ENCODE measurements at places on chromosomes 6 and 20.

- DNase-seq: no peak
These were observed 73.8 kb upstream of the SCP2D1 start for GRCh38 chr20:18739751-18740166.

DNA sequence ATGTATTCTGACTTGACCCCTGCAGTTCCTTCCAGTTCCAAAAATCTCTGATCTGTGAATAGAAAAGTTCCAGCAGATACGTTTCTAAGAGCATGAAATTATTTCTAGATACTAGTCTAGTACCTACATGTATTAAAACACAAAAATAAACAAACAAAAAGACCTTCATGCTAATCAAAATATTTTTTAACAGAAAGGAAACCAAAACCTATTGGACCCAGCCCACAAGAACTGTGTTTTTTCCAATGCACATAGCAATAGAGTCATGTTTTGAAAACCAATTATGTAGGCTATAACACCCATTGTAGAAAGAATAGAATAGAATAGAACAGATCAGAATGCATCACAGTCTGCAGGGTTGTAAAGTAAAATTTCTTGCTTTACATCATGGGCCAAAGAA is 158.6 kb upstream of the TNFAIP3 start:
- no peak for DNase-seq

DNA sequence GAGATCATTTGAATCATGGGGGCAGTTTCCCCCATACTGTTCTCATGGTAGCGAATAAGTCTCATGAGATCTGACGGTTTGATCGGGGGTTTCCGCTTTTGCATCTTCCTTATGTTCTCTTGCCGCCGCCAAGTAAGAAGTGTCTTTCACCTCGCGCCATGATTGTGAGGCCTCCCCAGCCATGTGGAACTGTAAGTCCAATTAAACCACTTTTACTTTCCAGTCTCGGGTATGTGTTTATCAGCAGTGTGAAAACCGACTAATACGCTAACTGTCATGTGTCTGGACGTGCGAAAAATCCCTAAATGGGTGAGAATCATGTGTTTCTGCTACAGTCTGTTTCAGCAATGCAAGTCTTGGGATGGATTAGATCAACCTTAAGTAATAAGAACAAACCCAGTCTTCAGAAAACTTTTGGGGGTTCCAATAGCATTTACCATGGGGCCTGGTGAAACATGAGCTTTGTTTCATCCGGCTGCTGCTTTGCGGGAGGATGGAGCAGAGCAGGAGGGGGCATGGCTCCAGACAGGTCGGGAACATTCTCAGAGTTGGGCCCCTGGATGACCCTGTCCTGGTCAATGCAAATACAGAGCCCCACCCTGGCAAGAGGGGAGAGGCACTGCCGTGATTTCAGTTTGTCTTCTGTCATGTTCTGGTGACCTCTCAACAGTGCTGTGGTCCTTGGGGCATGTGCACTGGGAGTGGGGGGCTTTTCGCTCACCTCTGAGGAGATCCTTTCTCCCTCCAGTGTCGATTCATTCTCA is 41.5 kb downstream of the CTCFL start:
- DNase-seq: peak; percentile 46

GRCh38 chr20:31698243-31698802 is 24.3 kb downstream of the BCL2L1 start:
- no peak for DNase-seq

- peak; percentile 54 for DNase-seq
These were observed 55.2 kb downstream of the TIAM2 start for GRCh38 chr6:155050311-155050710.

- DNase-seq: no peak
These were observed 23.9 kb upstream of the NAA20 start for GRCh38 chr20:19992996-19993908.

DNA sequence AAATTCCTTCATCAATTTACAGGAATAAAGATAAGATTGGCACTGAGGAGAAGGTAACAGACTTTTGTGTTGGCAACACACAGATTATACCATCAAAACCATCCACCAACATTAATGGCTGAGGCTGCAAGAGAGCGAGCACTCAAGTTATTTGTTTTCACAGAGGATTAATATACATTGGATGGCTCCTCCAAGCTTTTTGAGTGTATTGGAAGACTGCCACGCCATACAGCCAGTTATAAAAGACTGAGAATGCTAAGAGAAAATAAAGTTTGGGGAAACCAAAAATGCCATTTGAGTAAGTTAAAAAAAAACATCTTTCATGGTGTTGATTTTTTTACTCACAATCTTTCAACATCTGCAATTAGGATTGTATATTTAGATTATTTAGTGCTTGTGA is 973.8 kb upstream of the SLC35B3 start:
- no peak for DNase-seq

- no peak for DNase-seq
These were observed 14.9 kb upstream of the CAPN11 start for GRCh38 chr6:44143731-44144130.

GRCh38 chr20:36684747-36685146 is 38.8 kb upstream of the SLA2 start:
- DNase-seq: no peak

- DNase-seq: no peak
These were observed 595 bp upstream of the SRF start for GRCh38 chr6:43170417-43170930.

GRCh38 chr6:132482581-132482980 is 30.3 kb downstream of the STX7 start:
- no peak for DNase-seq

GRCh38 chr6:133682506-133683307 is 206.2 kb upstream of the TCF21 start:
- DNase-seq: no peak

DNA sequence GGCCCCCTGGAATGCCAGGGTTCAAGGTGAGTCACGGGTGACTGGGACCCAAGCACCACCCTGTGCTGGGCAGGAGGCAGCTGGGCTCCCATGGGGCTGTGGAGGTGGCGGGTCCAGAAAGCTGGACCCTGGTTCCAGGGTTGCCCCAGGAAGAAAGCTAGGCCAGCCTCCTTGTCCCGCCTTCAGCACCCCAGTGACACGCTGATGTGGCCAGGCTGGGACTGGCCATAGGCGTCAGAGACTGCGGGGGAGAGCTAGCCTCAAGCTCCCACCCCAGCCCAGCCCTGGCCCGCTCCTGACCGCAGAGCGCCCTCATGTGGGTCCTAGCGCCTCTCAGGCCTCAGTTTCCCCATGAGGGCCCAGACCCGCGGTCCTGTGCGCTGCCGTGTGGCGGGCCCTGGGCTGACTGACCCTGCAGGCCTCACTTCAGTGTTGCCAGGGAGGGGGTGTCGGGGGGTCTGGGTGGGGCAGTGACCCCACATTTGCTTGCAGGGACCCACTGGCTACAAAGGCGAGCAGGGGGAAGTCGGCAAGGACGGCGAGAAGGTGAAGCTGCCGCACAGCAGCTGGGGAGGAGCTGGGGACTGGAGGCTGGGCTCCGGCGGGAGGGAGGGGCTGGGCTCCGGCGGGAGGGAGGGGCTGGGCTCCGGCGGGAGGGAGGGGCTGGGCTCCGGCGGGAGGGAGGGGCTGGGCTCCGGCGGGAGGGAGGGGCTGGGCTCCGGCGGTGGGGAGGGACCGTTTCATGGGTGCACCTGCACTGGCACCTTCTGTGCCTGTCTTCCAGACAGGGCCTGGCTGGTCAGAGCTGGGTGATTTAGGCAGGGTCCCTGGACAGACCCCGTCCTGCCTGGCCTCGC is 7.9 kb downstream of the COL9A3 start:
- no peak for DNase-seq

- no peak for DNase-seq
These were observed 119.1 kb upstream of the AHI1 start for GRCh38 chr6:135616655-135617054.

- peak; percentile 89 for DNase-seq
These were observed at the start of gene MICAL1 for GRCh38 chr6:109455437-109456110. Gene MICAL1 (minus strand): TSS chr6:109455772. CDS start chr6:109454196, 1,576 bp downstream.

GRCh38 chr6:164827537-164827936 is 481.9 kb downstream of the C6orf118 start:
- DNase-seq: no peak

- no peak for DNase-seq
These were observed 28.5 kb upstream of the SERPINB1 start for GRCh38 chr6:2870046-2870636.

- DNase-seq: peak; percentile 2
These were observed 353.1 kb downstream of the LAMA2 start for GRCh38 chr6:129236001-129236517.

GRCh38 chr6:105814745-105815536 is 271.2 kb upstream of the PRDM1 start:
- no peak for DNase-seq

DNA sequence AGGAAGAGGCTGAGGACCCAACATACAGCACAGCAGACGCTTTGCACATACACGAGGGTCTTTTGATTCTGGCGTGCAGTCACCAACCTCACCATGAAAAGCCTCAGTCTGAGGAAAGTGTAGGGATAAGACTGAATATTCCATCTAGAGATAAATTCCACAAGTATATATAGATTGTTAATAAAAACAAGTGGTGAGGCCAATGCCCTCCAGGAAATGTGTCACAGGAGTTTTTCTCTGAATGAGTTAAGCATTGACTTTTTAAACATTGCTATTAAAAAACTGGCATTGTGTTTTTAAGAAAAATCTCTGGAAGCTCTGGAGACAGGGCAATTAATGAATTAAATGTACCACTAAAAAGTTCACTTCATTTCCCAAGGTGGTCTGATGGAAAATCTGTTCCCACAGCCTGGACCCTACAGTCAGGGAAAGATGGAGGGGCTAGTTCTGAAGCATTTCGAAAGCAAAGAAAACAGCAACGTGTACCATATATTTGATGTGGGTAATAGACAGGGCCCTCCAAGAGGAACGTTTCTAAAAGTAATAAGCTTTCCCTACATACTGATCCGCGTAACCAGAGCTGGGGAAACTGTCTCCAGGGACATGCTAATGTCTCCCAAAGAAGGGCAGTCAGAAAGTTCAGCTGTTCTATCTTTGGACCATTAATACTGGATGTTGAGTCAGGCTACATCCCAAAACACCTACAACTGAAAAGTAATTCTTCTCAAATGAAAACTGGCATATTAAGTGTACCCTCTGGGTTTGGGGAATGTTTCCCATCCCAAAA is 301.1 kb downstream of the FOXC1 start:
- no peak for DNase-seq

- no peak for DNase-seq
These were observed 160.5 kb upstream of the LAMP5 start for GRCh38 chr20:9353916-9354276.

- DNase-seq: no peak
These were observed 71.8 kb downstream of the JPH2 start for GRCh38 chr20:44115181-44115580.

- DNase-seq: no peak
These were observed 757.0 kb downstream of the PTPRT start for GRCh38 chr20:42432496-42433334.

GRCh38 chr6:12415980-12416598 is 125.9 kb downstream of the EDN1 start:
- DNase-seq: no peak

- no peak for DNase-seq
These were observed 180.2 kb upstream of the HDAC2 start for GRCh38 chr6:114151064-114151690.

DNA sequence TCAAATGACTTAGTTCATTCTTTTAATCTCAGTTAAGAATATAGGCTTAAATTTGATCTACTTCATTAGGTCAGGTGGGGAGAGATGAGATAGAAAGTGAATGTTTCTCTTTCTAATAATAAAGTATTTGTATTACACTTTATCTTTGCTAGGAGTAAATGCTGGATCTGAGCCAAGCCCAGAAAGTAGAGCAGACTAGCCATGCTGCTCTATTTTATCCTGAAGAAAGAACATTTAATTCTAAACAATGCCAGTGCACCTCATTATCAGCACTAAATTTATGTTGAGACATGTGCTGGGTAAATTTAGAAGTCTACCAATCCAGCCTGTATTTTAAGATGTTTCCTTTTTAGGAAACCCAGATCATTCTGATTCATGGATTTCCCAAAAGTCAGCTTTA is 43.5 kb downstream of the AKIRIN2 start:
- no peak for DNase-seq

DNA sequence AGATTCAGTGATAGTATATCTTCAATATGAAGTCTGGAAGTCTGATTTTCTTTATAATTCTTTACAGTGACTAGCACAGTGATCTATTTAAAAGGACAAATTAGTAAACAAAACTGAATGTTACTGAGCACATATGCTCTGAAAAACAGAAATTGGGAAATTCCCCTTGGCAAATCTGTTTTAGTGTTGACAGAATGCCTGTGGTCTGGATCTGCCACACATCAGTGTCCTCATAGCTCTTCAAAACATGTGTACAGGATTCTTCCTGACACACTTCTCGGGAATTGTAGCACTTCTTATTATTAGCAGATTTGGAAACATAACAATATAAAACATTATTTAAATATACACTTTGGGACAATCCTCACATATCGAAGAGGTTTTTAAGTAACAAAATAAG is 354.3 kb downstream of the COL12A1 start:
- no peak for DNase-seq

GRCh38 chr6:121603486-121603885 is 168.0 kb downstream of the GJA1 start:
- DNase-seq: no peak

DNA sequence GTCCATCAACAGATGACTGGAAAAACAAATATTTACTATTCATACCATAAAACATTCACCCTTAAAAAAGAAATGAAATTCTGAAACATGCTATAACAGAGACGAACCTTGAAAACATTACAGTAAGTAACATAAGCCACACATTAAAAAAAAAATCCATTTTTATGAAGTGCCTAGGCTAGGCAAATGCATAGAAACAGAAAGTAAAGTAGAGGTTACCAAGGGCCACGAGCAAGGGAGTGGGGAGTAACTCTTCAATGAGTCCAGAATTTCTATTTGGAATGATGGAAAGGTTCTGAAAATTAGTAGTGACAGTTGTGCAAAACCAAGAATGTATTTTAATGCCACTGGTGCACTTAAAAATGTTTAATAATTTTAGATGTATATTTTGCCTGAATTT is 47.7 kb downstream of the STAU1 start:
- DNase-seq: no peak

- DNase-seq: no peak
These were observed 679.5 kb upstream of the NRSN1 start for GRCh38 chr6:23446469-23446967.

DNA sequence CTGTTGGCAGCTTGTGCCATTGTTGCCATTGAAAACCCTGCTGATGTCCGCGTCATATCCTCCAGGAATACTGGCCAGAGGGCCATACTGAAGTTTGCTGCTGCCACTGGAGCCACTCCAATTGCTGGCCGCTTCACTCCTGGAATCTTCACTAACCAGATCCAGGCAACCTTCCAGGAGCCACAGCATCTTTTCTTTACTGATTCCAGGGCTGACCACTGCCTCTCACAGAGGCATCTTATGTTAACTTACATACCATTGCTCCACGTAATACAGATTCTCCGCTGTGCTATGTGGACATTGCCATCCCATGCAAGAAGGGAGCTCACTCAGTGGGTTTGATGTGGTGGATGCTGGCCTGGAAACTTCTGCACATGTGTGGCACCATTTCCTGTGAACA is 221.8 kb upstream of the FAM83B start:
- DNase-seq: no peak

GRCh38 chr6:71194724-71195123 is 93.9 kb upstream of the OGFRL1 start:
- no peak for DNase-seq
